Adrenal gland (tissue), 19 donors: ENCODE measurements at places on chromosomes 16 and 17.
A peak's percentile ranks its signal among the peaks of the same experiment; 100 is the strongest.

DNA sequence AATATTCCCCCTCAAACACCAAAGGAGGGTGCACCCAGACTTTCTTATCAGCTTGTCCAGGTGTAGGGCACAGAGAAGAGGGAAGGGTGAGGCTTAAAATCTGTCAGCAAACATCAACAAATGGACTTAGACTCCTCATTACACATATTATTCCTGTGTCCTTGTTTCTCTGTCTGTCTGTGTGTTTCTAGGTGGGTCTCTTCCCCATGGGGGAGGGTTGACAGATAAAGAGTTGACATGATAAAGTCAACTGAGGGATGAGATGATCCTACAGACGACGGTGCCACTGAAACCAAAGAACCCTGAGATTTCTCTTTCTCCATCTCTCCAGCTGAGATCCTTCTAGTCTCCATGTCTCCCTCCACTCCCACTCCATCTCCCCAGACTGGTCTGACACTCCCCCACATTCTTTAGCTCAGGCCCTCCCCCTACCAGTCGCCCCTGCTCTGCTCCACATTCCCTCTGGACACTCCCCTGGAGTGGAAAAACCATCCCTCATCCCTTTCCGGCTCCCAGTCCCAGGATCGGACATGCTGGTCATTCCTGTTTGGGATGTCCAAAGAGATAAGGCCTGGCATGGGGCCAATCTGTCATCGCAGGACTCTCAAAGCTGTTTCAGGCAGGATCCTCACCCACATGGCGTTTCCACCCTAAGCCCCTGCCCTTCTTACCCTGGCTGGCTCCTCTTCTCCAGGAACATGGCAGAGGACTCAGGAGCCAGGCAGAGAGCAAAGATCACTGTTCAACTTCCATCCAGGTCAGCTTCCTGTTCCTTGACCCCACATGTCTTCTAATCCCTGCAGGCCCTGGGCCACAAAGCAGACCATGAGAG is 2.9 kb upstream of the ITGA3 start:
- no peak overlapping the region for H3K4me3 ChIP-seq
- peaks cover 26% of the 10 kb centered on the region for H3K4me1 ChIP-seq
- H3K36me3 ChIP-seq: no peaks in the 10 kb centered on the region
- H3K27me3 ChIP-seq: no peaks in the 10 kb centered on the region
- H3K27ac ChIP-seq: no peak overlapping the region

- H3K27ac ChIP-seq: no peak overlapping the region
- H3K27me3 ChIP-seq: no peaks in the 10 kb centered on the region
- H3K4me3 ChIP-seq: no peak overlapping the region
- DNase-seq: no peak
Measured at GRCh38 chr17:12821376-12821940, 32.2 kb downstream of the ARHGAP44 start.

DNA sequence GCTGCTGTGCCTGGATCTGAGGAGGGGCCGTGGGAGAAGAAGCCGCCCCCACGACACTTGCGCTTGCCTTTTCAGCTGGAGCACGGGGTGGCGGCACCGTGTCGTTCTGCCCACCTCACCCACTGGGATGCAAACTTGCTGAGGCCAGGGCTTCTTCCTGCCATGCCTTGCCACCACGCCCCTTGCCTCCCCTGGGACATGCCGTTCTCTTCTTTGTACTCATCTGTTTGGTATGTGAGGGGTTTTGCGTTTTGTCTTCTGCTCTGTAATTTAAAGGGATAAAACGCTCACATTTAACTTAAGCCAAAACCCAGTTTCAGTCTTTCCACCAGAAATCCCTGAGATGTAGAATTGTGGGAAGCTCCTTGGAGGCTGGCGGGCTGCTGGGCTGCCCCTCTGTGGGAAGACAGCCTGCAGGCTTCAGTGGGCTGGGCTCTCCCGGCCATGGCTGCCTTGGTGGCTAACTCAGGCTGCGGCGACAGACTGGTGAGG is 180.2 kb downstream of the RPTOR start:
- no peak overlapping the region for H3K4me3 ChIP-seq
- H3K27me3 ChIP-seq: no peaks in the 10 kb centered on the region
- no peak overlapping the region for H3K27ac ChIP-seq
- H3K36me3 ChIP-seq: no peaks in the 10 kb centered on the region
- no peaks in the 10 kb centered on the region for H3K4me1 ChIP-seq

- DNase-seq: no peak
- no peaks in the 10 kb centered on the region for H3K36me3 ChIP-seq
- no peaks in the 10 kb centered on the region for H3K27me3 ChIP-seq
- H3K4me1 ChIP-seq: peaks cover 25% of the 10 kb centered on the region
Measured at GRCh38 chr16:46833460-46833800, 2.5 kb upstream of the C16orf87 start.

DNA sequence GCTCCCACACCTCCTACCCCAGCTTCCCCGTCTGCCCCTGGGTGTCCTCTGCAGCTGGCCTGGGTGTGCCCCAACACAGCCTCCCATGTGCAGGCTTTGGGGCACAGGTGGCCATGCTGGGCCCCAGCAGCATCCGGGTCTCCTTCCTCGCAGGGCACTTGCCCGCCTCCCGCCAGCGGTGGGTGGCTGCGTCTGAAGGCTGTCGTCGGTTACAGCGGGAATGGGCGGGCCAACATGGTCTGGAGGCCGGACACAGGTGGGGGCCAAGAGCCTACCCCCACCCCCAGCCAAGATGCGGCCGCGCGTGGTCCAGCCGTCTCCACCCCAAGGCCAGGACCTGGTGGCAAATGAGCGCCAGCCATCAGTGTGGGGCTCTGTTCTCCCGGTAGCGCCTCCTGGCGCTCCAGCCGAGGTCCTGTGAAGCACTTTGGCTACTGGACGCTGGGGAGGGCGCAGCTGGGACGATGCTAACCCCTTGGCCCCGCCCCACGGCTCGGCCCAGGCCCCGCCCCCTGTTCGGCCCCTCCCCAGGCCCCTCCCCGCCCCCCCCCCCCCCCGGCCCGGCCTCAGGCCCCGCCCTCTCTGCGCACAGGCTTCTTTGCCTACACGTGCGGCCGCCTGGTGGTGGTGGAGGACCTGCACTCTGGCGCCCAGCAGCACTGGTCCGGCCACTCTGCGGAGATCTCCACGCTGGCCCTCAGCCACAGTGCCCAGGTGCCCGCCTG is 7.3 kb upstream of the RHOT2 start:
- H3K27ac ChIP-seq: peak overlapping the region; percentile 78
- no peaks in the 10 kb centered on the region for H3K27me3 ChIP-seq
- peak; percentile 97 for DNase-seq

DNA sequence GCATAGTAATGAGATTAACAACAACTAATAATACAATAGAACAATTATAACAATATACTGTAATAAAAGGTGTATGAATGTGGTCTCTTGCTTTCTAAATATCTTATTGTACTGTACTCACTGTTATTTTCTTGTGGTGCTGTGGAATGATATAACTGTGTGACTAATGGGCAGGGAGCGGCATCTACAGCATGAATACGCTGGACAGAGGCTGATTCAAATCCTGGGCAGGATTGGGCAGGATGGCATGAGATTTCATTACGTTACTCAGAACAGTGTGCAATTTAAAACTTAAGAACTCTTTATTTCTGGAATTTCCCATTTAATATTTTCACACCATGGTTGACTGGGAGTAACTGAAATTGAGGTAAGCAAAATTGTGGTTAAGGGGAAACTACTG is 1239.8 kb upstream of the GOT2 start:
- H3K4me3 ChIP-seq: no peak overlapping the region
- H3K4me1 ChIP-seq: no peaks in the 10 kb centered on the region
- H3K36me3 ChIP-seq: no peaks in the 10 kb centered on the region
- no peak overlapping the region for H3K27ac ChIP-seq
- DNase-seq: no peak

GRCh38 chr16:49369651-49370611 is 3.7 kb upstream of the C16orf78 start:
- no peak overlapping the region for H3K27ac ChIP-seq
- H3K27me3 ChIP-seq: no peaks in the 10 kb centered on the region
- no peaks in the 10 kb centered on the region for H3K4me1 ChIP-seq

DNA sequence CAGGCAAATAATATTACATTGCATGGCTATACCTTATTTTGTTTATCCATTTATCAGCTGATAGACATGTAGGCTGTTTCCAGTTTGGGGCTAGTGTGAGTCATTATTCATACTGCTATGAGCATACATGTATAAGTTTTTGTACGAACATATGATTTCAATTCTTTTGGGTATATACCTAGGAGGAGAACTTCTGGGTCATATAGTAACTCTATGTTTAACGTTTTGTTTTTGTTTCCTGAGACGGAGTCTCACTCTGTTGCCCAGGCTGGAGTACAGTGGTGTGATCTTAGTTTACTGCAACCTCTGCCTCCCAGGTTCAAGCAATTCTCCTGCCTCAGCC is 2.4 kb upstream of the ITGAL start:
- H3K4me3 ChIP-seq: no peak overlapping the region
- no peak for DNase-seq
- no peak overlapping the region for H3K27ac ChIP-seq
- no peaks in the 10 kb centered on the region for H3K4me1 ChIP-seq
